K562 (cell line): ENCODE measurements at places on chromosomes 11 and 22. TPM values are rescaled to one million over a fixed set of nuclear protein-coding genes. Genes with fewer than 3 reads are reported as not detected.

The USP47 gene
- 34.1 and 36.1 TPM in 2 replicates for total RNA-seq

The EHF gene
- total RNA-seq, result 0.38 and 0.76 TPM in 2 replicates

The PTGDR2 gene
- total RNA-seq, result 2.6 and 3.0 TPM in 2 replicates

The ZC3H12C gene
- 3.9 and 4.7 TPM in 2 replicates for total RNA-seq

The CD3E gene
- total RNA-seq, result 0.62 and 1.1 TPM in 2 replicates

The NRIP3 gene
- total RNA-seq, result 14.4 and 15.3 TPM in 2 replicates

The DCPS gene
- 23.0 and 24.6 TPM in 2 replicates for total RNA-seq

The C11orf16 gene
- total RNA-seq, result not detected in 2 replicates

The CARD10 gene
- total RNA-seq, result 4.6 and 5.8 TPM in 2 replicates

The MRTFA gene
- 21.1 TPM in 2 replicates for total RNA-seq

The PIWIL4 gene
- total RNA-seq, result 10.2 and 10.5 TPM in 2 replicates

The TH gene
- not detected in 2 replicates for total RNA-seq

The POU2AF1 gene
- 0.09 and 0.16 TPM in 2 replicates for total RNA-seq

The KCNQ1OT1 gene
- 1.4 and 1.7 TPM in 2 replicates for total RNA-seq

The KCNK4 gene
- not detected in 2 replicates for total RNA-seq

The VSTM5 gene
- total RNA-seq, result not detected in 2 replicates

The ASRGL1 gene
- 15.9 and 18.3 TPM in 2 replicates for total RNA-seq

The TKFC gene
- 53.6 and 61.7 TPM in 2 replicates for total RNA-seq

The IFITM10 gene
- 0.13 TPM in 1 of 2 replicates, not detected in the other for total RNA-seq

The SLC15A3 gene
- 0.27 and 0.45 TPM in 2 replicates for total RNA-seq

The CNIH2 gene
- 0.89 and 1.1 TPM in 2 replicates for total RNA-seq

The TBRG1 gene
- 21.0 and 25.2 TPM in 2 replicates for total RNA-seq

The KIAA1671 gene
- 0.11 TPM in 2 replicates for total RNA-seq

The TPBGL gene
- 0.11 and 0.22 TPM in 2 replicates for total RNA-seq

The MRGPRF gene
- total RNA-seq, result 0.07 TPM in 1 of 2 replicates, not detected in the other

The IGLL1 gene
- total RNA-seq, result not detected in 2 replicates

The SMIM38 gene
- 0.27 and 0.38 TPM in 2 replicates for total RNA-seq
